ENCODE measurements at places on chromosomes 2 and 18.

DNA sequence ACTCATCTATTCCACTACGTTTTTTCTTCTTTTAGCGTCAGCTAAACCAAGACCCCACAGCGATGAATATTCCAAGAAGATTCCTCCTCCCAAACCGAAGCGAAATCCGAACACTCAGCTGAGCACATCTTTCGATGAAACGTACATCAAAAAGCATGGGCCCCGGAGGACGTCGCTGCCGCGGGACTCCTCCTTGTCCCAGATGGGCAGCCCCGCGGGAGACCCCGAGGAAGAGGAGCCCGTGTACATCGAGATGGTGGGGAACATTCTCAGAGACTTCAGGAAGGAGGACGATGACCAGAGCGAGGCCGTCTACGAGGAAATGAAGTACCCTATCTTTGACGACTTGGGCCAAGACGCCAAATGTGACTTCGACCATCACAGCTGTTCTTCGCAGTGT lies 182.4 kb downstream of the NYAP2 start:
- no peak for DNase-seq

- DNase-seq = no peak
Observed at GRCh38 chr18:51721996-51722395, 524.5 kb upstream of the MEX3C start.

DNA sequence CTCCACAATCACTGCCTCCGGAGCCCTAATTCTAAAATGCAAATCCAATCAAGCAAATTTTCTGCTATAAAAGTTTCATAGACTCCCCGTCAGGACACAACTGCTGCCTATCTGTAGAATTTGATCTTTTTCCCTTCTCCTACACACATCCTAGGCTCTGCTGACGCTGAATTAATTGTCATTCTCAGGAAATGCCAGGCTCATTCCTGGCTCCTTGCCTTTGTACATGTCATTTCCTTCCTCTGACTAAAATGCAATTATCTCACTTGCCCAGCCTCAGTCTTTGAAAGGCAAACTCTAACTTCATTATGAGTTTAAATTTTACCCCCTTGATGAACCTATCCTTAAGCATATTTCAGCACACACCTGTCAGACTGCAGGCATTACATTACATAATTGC lies 844.9 kb upstream of the CRIM1 start:
- DNase-seq = no peak

DNA sequence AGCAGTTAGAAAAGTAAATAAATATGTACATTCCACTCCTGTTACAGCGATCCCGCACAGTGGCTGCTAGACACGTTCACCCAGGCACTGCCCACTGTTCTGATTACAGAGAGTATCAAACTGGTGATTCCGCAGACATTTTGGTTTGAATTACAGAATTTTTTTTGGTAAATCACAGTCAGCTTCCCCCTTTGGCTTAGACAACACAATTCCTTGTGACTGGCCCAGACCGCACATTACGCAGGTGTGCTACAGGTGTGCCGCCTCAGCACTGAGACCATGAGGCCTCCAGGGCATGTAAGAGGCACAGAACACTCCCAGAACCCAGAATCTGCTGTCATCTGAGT lies 112.3 kb downstream of the PXDN start:
- DNase-seq = no peak

DNA sequence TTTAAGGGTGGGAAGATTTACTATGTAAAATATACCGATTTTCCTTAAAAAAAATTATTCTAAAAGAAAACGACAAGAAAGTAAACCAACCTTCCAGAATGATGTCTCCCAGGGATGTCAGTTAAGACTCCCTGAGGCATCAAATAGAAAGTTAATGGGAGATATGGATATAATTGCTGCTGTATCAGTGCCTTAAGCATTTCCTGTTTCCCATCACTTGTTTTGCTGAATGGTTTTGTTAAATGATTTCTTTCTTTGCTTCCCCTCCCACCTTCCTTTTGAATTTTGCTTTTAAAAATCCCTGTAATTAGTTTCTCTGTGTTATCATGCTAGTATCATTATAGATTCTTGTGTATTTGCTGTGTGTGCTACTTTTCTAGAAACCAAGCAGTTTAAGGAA lies 154.3 kb upstream of the CWC22 start:
- DNase-seq = no peak

DNA sequence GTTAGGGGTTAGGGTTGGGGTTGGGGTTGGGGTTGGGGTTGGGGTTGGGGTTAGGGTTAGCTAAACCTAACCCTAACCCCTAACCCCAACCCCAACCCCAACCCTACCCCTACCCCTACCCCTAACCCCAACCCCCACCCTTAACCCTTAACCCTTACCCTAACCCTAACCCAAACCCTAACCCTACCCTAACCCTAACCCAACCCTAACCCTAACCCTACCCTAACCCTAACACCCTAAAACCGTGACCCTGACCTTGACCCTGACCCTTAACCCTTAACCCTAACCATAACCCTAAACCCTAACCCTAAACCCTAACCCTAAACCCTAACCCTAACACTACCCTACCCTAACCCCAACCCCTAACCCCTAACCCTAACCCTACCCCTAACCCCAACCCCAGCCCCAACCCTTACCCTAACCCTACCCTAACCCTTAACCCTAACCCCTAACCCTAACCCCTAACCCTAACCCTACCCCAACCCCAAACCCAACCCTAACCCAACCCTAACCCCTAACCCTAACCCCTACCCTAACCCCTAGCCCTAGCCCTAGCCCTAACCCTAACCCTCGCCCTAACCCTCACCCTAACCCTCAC lies 24.1 kb upstream of the RABL2A start:
- no peak for DNase-seq

GRCh38 chr2:40357667-40358066 lies 94.2 kb downstream of the SLC8A1 start:
- no peak for DNase-seq

DNA sequence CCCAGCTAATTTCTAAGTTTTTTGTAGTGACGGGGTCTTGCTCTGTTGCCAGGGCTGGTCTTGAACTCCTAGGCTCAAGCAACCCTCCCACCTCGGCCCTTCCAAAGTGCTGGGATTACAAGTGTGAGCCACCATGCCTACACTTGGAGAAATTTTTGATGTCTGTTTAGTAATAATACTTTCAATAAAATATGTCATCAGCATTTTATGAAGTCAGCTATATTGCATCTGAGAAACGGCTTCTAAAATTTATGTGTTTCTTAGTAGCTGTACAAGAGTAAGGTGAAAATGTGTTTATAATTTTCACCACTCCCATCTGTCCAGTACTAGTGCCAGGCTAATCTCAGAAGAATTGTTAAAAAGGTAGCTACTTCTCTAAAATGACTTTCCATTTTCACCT lies 46.8 kb downstream of the GULP1 start:
- DNase-seq = no peak

DNA sequence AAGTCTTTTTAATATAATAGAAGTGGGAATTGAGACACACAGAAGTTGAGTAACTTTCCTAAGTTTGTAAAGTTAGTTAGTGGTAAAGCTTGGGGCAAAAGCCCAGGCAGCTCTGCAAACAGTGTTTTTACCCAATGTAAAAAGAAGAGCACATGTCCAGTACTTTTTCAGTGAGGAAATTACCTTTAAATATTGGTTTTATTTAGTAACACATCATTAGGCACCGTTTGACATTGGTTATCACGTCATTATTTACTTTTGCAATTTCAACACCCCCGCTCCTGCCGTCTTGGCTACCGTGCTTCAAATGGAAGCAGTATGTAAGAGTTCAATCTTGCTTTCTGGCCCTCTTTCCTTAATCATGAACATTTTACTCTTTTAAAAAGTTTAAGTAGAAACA lies 807.9 kb downstream of the EPHA4 start:
- DNase-seq = no peak

GRCh38 chr2:30366199-30366691 lies 80.8 kb upstream of the LCLAT1 start:
- no peak for DNase-seq

DNA sequence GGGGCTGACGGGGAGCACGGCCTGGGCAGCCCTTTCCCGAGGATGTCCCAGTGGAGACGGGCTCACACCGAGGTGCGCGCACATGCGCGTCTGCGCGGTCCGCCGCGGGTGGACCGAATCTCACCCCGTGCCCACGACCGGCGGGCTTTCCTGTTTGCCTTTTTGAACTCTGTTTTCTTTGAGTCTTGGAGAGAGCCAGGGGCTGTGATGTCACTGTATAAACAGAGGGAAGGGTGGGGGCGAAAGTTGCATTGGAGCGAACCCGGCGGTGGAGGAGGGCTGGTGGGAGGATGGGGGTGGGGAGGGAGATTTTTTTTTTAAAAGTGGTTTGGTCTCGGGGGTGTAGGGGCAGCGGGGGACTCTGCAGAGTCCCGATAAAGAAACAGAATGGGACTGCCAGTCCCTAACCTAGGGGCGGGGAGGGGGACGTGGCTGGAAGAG lies 141.2 kb upstream of the CTAGE1 start:
- peak; percentile 93 for DNase-seq

GRCh38 chr2:175005733-175006264 lies 618 bp upstream of the CHN1 start:
- DNase-seq = no peak

DNA sequence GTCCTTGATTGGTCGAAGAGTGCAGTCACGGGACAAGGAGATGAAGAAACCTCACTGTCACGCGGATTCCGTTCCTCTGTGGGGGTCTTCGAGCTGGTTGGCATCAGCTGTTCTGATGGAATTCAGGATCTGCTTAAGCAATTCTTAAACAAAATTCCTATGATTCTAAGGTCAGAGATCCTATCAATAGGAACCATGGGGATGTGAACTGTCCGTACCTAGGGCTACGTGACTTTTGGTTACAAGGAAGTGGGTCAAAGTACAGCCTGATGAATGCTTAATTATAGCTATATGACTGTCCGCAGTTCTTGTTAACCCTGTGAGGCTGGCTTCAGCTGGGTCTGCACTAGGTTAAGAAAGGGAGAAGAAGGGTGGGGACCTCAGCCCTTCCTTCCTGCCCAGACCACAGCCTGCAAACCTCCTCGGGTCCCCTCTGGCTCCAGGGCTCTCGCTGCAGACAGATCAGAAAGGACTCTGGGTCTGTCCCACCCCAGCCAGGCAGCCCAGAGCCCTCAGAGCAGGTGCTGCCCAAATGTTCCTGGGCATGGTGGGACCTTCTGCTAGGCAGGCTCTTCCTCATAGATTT lies 44.2 kb upstream of the TAF1B start:
- DNase-seq = peak; percentile 45

DNA sequence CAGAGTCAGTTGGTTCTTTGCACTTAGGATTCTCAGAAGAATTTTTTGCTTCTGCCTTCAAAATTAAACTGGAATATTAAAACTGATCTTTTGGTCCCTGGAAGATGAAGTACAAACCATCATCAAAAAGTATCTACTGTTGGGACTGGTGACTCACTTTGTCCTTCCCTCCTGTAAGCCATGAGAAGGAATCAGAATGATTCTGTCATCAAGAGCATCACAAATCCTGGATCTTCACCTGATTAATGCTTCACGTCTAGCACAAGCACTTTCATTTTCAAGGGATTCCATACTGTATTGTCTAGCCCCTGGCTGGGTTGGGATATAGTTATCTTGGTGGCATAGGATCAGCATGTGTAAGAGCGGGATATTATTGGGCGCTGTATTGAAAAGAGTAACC lies 69.3 kb upstream of the CYP1B1 start:
- no peak for DNase-seq

DNA sequence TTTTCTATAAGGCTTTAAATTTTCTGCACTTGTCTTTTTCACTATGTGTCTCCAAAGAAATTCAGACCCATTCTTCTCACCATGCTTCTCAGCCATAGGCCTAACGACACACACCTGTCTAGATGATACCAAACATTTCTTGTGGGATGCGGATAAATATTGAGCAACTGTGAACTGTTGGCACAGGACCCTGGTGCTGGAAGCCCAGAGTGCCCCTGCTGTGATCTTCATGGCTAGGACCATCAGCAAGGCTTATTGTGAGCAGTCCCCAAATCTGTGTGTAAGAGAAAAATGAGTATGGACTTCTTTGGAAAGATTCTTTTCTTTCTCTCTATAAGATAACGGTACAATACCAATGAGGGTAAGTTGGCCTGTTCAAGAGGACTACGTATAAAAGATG lies 54.1 kb upstream of the NCK2 start:
- DNase-seq = no peak

GRCh38 chr2:142825861-142826260 lies 51.6 kb upstream of the KYNU start:
- no peak for DNase-seq

- no peak for DNase-seq
Observed at GRCh38 chr2:197973772-197974171, 169.4 kb downstream of the PLCL1 start.

GRCh38 chr2:68303033-68303901 lies 16.5 kb downstream of the CNRIP1 start:
- DNase-seq = no peak

- no peak for DNase-seq
Observed at GRCh38 chr2:121334581-121335293, 49.7 kb upstream of the TFCP2L1 start.

GRCh38 chr18:73841661-73842060 lies 306.0 kb downstream of the FBXO15 start:
- no peak for DNase-seq

- DNase-seq = peak; percentile 84
Observed at GRCh38 chr18:61896757-61897156, 4.0 kb upstream of the RNF152 start.

DNA sequence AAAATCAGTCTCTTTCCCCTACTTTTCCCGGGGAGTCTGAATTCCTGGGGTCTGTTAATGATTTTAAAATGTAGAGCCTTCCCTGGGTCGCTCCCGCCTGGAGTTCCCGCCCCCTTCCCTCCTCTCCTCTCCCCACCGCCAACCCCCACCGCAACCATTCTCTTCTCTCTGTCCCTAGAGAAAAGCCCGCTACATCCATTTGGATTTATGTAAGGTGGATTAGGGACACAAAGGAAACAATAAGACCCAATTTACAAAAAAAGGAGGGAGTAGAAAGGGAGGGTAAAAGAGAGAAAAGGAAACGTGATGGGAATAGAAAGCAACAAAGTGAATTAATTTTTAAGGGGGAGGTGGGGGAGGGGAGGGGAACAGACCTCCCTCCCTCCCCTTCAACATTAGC lies 2.2 kb downstream of the EPHA4 start:
- no peak for DNase-seq

- no peak for DNase-seq
Observed at GRCh38 chr2:134445116-134445515, 191.2 kb downstream of the MGAT5 start.

GRCh38 chr2:85554980-85555612 lies 6.2 kb downstream of the GGCX start:
- no peak for DNase-seq

- DNase-seq = no peak
Observed at GRCh38 chr2:239201531-239201876, 199.3 kb downstream of the HDAC4 start.

DNA sequence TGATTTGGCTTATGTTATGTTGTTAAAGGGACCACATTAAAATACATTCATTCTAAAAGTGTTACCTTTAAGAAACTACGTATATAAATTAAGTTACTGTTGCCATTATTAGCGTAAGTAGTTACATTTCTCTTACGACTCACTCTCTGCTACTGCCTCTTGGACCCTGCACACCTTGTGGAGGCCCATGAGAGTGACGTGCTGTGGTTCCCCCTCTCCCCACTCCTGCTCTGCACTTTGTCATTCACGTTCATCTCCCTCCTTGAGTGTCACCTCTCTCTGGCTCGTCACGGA lies 830 bp upstream of the MERTK start:
- no peak for DNase-seq

Data from right cardiac atrium (tissue), 5 donors.